ENCODE measurements at places on chromosomes 11 and 22.

GRCh38 chr11:36467012-36467411 lies 43.1 kb downstream of the TRAF6 start:
- no peak for DNase-seq

- DNase-seq: peak; percentile 35
Observed at GRCh38 chr11:74255741-74256375, 55.6 kb downstream of the P4HA3 start.

DNA sequence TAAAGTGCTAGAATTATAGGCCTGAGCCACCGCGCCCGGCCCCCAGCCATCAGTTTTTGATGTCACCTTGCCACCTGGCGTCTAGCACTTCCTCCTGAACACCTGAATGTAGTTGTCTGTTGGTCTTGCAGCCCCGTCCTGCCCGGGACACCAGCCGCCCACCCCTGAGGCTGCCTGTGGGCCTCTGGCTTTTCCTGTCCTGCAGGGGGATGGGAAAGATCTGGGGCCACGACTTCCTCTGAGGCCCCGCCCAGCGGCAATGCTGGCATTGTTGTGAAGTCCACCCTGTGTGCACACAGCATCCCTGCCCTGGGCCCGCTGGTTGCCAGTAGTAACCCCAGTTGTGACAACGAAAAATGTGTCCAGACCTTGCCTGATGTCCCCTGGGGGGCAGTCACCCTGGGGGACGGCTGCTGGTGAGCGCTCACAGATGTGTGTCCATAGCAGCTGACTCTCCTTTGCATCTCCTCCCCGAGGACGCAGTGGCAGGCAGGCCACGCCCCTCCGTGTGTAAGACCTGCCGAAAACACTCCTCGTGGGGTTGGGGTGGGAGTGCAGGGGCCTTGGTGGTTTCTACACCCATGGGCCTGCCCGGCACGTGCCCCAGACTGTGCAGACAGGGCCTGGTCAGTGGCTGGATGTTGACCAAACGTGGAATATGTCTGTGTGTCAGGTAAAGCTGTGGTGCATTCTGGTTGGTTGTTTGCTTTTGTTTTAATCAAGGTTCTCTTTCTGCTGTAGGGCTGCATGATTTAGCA lies 6.8 kb downstream of the SELENOO start:
- DNase-seq: no peak

GRCh38 chr11:122093731-122094275 lies 22.2 kb downstream of the BLID start:
- no peak for DNase-seq

- no peak for DNase-seq
Observed at GRCh38 chr22:22048318-22048942, 65.8 kb upstream of the TOP3B start.

DNA sequence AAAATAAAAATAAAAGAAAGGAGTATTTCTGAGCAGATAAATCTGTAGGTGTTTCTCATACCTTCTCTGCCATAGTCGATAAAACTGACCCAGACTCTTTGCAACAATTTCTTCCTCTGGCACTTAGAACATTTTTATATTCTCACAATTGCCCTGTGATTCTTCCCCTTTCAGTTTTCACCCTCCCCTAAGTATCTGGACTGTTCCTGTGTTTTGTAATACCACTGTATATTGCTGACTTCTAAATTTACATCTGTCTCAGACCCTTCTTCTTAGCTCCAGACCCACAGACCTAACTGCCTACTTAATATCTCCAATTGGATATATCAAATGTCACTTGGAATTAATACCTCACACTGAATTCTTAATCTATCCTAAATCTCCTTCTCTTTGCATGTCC lies 133.4 kb upstream of the DDI1 start:
- no peak for DNase-seq

- DNase-seq: no peak
Observed at GRCh38 chr11:12074529-12075195, 35.7 kb upstream of the MICAL2 start.

- no peak for DNase-seq
Observed at GRCh38 chr11:8838248-8838647, 72.7 kb upstream of the AKIP1 start.

GRCh38 chr11:83125577-83125976 lies 31.4 kb upstream of the PCF11 start:
- no peak for DNase-seq

GRCh38 chr11:85960678-85961077 lies 105.5 kb downstream of the CCDC83 start:
- no peak for DNase-seq

GRCh38 chr11:15258433-15259165 lies 143.9 kb downstream of the INSC start:
- no peak for DNase-seq

DNA sequence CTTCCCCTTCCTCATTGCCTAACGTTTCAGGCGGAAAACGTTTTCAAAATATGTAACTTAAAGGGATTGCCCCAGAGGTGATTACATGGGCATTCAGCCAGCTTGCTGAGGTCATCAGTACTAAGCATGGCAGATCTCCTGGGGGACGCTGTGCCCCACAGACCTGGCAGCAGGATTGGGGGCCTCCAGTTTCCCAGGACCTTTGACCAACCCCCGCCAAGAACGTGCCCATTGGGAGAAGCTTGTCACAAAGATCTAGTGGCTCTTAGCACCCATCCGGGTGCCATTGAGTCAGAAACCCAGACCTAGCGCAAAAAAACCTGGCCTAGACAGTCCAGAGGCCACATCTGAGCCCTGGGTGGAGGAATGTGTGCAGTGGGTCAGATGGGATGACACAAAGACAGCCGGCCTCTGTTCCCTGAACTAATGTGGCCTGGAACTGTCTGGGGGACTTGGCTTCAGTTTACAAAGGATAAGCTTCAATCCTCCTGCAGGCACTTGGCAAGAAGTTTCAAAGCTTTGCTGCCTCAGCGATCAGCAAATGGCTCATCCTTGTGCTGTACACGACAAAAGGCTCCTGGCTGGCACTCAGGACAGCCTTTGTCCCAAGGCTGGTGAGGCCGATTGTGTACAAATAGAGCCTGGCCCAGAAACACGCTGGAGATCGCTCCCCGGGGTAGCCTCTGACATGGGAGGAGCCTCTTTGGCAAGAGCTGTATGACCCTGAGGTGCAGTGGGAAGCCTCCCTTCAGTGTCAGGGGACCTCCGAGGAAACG lies 9.5 kb downstream of the C1QTNF6 start:
- DNase-seq: no peak

GRCh38 chr11:112780351-112781087 lies 180.7 kb upstream of the NCAM1 start:
- no peak for DNase-seq

DNA sequence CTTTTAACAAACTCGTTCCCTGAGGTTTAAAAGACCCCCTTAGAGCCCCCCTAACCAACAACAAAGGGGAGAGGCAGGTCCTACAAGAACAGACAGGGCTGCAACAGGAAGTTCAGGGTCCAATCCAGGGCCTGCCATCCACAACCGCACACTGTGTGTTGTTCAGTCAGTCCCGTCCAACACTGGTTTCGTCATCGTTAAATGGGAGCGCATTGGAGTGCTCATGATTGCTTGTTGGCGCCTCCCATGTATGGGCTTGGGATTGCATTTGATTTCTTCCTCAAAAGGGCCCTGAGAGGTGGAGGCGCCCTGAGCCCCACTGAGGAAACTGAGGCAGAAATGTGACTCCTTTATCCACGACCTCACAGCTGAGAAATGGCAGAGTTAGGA lies 174.1 kb downstream of the MN1 start:
- no peak for DNase-seq

- DNase-seq: no peak
Observed at GRCh38 chr22:20034143-20034542, 13.2 kb downstream of the TANGO2 start.

GRCh38 chr11:134079317-134079716 lies 10.4 kb downstream of the JAM3 start:
- no peak for DNase-seq

DNA sequence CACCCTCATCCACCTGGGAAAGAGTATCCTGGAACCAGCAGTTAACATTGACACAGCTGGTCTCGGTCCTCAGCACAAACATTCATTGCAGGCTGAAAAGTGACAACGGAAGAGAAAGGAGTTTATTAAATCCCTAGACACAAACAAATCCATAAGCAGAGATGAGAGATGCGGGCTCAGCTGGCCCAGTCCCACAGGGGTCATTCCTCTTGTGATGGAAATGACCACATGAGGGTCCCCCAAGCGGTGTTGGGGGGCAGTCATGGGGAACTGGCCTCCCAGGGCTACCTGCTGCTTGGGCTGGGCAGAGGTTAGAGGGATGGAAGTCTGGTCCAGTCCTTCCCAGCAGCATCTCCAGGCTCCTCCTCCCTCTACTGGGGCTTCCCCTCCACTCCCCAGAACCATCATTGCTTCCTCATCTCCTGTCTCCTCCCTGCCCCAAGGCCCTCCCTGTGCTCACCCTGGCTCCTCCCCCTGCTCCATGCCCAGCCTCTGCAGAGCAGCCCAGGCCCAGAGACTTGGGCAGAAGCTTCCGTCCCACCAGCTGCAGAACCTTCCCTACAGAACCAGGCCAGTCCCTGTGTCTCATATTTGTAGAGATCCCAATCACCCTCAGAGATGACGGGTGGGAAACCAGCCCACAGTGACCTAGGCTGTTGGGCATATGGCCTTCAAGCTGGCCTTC lies 5.4 kb upstream of the IGLL5 start:
- DNase-seq: no peak

DNA sequence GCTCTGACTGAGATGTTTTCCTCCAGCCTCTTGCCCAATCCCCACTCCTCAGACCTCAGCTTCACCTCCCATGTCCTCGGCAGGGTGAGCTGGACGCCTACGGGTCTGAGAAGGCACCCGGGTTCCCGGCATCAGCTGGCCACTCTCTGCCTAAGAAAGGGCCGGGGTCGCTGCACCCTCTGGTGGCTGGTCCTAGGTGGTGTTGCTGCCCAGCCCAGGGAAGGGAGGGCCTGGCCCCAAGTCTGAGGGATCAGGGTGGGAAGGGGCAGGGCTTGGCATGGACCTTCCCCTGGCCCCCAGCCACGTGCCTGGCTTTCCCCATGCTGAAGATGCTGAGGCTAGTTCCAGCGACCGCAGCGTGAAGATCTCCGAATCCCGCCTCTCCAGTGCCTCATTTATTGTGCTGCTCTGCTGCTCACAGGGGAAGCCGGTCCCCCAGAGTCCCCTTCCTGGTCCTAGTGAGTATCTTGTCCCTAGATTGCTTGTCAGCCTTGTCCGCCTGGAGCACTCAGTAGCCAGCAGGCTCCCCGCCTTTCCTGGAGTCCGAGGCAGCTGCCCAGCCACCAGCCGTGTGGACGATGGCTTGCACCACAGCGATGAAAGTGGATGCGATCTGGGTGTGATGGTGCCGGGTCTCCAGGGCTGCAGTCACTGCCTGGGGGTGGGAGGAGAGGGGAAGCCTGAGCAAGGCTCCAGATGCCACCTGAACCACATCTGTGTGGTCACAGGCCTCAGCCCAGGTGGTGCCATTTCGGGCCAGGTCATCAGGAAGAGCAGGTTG lies 2.9 kb upstream of the GGT5 start:
- DNase-seq: peak; percentile 15

DNA sequence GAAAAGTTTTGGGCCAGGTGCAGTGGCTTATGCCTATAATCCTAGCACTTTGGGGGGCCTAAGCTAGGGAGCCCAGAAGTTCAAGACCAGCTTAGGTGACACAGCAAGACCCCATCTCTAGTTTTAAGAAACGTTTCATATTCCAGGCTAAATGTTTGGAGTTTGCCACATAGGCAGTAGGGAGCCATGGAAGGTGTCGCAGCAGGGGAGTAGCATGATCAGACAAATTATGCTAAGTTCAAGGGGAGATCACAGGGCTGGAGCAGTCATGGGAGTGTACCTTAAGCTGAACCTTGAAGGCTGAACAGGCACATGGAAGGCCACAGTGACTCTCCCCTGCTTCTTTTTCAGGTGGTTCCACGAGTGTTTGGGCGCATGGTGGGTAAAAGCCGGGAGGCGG lies 5.9 kb upstream of the NHERF4 start:
- no peak for DNase-seq

- DNase-seq: no peak
Observed at GRCh38 chr22:20406686-20407408, 12.9 kb downstream of the ZNF74 start.

All from stimulated activated CD4-positive, alpha-beta T cell treated with anti-CD3 and anti-CD28 coated beads, Interleukin-2, amount 100 ng/mL, for 4 hours (primary cell).